ENCODE measurements at places on chromosomes 1 and 21. TPM values are rescaled to one million over a fixed set of nuclear protein-coding genes. Genes with fewer than 3 reads are reported as not detected.

DNA sequence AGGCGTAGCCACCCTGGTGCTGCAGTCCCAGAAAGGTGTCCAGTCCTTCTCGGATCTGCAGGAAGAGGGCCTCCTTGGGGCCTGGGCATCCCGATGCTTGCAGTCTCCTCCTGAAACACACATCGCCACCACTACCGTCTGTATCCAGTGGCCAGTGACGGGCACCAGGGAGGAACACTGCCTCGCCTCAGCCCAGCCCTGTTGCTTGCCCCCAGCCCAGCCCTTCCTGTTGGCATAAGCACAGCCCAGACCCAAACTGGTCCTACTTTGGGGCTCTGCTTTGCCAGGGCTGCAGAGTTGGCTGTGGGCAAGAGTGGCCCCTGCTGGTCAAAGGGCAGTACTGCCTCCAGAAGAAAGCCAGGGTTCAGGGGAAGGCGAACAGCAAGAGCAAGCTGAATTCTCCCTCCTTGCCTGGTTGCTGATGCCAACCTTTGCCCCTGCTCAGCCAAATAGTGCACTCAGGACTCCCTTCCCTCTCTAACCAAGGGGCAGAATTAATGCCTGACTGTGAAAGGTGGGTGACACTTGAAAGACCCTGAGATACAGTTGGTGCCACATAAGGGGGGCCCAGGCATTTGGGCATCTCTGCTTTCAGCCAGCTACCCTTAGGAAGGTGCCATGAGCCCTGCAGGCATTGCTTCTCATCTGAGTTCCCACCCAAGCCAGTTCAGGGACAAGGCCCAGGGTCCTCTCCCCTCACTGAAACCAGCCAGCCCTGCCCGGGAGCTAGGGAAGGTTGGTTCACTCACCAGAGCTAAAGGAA is 11.1 kb upstream of the ARHGEF2 start:
- H3K4me3 ChIP-seq = peak overlapping the region; percentile 42
- no peaks in the 10 kb centered on the region for H3K27me3 ChIP-seq
- H3K4me1 ChIP-seq = peaks cover 37% of the 10 kb centered on the region
- peak overlapping the region; percentile 14 for H3K27ac ChIP-seq
- H3K36me3 ChIP-seq = no peaks in the 10 kb centered on the region

DNA sequence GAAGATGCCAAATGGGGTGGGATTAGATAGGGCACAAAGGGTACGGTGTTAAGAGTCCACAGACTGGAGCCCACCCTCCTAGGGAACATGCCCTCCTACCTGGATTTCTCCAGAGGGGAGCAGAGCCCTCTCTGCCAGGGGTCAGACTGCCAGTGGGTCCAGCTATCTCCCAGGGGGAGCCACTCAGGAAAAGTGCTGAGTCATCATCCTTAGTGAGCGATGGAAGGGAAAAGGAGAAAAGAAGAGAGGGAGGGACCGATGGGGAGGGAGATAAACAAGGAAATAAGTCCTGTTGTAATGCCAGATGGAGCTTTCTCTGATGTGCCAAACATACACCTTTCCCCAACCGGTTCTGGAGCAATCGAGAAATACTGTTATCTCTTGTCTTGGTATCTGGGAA is 30.4 kb upstream of the CYP4B1 start:
- H3K27me3 ChIP-seq = no peaks in the 10 kb centered on the region
- H3K4me3 ChIP-seq = no peak overlapping the region
- peaks cover 8% of the 10 kb centered on the region for H3K4me1 ChIP-seq

- DNase-seq = no peak
- H3K4me1 ChIP-seq = no peaks in the 10 kb centered on the region
- no peaks in the 10 kb centered on the region for H3K36me3 ChIP-seq
- no peak overlapping the region for H3K27ac ChIP-seq
- H3K27me3 ChIP-seq = no peaks in the 10 kb centered on the region
These were observed 16.9 kb downstream of the MTF2 start for GRCh38 chr1:93095804-93096585.

- DNase-seq = peak; percentile 95
- peak overlapping the region; percentile 51 for H3K4me3 ChIP-seq
- H3K36me3 ChIP-seq = peaks cover 9% of the 10 kb centered on the region
- H3K27ac ChIP-seq = peak overlapping the region; percentile 64
- peaks cover 16% of the 10 kb centered on the region for H3K4me1 ChIP-seq
- no peaks in the 10 kb centered on the region for H3K27me3 ChIP-seq
These were observed 19.7 kb downstream of the MFAP2 start for GRCh38 chr1:16960560-16961296.

DNA sequence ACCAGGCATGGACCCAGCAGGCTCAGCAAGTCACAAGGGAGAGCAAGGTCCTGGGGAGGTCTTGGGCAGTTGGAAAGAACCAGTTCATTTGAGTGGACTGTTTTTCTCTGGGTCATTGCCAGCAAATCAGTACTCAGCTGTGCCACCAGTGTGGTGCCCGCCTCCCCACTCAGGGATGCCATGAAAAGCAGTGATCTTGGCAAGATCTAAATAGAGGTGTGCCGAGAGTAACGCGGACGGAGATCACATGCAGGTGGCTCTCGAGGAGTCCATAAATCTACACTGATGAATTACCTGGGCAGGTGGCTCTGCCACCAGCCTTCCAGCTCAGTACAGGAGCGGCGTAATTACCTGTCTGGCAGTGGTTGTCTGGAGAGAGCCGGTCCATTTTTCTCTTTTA is 642.2 kb downstream of the PTPRU start:
- no peaks in the 10 kb centered on the region for H3K36me3 ChIP-seq
- no peaks in the 10 kb centered on the region for H3K4me1 ChIP-seq
- no peak overlapping the region for H3K4me3 ChIP-seq

DNA sequence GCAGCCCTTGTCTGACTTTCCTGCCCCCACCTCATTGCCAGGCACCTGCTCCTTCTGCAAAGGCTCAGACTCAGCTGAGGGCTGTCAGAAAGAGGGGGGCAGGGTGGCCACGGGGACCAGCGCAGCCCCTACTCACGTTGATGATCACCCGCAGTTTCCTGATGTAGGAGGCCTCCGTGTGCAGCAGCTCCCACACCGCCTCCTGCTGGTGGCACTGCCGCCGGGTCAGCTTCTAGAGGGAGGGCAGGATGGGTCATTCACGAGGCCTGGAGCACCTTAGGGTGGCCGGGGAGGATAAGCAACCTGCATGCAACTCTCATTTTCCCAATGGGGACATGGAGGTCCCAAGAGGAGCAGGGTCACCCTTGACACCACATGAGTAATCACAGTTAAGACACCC is 6.4 kb upstream of the TNFRSF25 start:
- H3K4me3 ChIP-seq = no peak overlapping the region
- H3K27ac ChIP-seq = peak overlapping the region; percentile 58
- peaks cover 7% of the 10 kb centered on the region for H3K4me1 ChIP-seq

DNA sequence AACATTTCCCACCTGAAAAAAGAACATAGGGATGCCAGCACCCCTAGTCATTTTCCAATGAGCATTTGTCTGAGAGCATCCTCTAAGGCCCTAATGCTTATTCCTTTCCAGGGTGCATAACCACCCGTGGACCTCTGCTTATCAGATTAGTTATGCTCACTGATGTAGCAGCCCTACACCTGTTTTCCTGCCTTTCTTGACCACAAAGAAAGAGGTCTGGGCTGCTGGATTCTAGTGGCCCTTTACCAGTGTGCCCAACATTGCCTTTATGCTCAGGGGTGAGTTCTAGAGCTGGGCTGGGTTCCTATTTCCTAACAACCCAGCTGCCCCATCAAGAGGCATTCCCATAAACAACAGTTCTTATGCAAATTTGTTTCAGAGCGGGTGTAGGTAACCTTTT is 20.3 kb upstream of the PM20D1 start:
- no peaks in the 10 kb centered on the region for H3K4me1 ChIP-seq
- H3K36me3 ChIP-seq = no peaks in the 10 kb centered on the region
- DNase-seq = no peak
- H3K4me3 ChIP-seq = no peak overlapping the region
- no peak overlapping the region for H3K27ac ChIP-seq
- no peaks in the 10 kb centered on the region for H3K27me3 ChIP-seq

- H3K27me3 ChIP-seq = peaks cover 7% of the 10 kb centered on the region
- H3K36me3 ChIP-seq = no peaks in the 10 kb centered on the region
- peak overlapping the region; percentile 58 for H3K27ac ChIP-seq
- peaks cover 4% of the 10 kb centered on the region for H3K4me1 ChIP-seq
These were observed 65.2 kb upstream of the VAMP3 start for GRCh38 chr1:7705908-7706216.

GRCh38 chr1:20446796-20447195 is 39.2 kb downstream of the CAMK2N1 start:
- no peaks in the 10 kb centered on the region for H3K4me1 ChIP-seq
- no peaks in the 10 kb centered on the region for H3K36me3 ChIP-seq
- H3K27me3 ChIP-seq = peaks cover 17% of the 10 kb centered on the region

DNA sequence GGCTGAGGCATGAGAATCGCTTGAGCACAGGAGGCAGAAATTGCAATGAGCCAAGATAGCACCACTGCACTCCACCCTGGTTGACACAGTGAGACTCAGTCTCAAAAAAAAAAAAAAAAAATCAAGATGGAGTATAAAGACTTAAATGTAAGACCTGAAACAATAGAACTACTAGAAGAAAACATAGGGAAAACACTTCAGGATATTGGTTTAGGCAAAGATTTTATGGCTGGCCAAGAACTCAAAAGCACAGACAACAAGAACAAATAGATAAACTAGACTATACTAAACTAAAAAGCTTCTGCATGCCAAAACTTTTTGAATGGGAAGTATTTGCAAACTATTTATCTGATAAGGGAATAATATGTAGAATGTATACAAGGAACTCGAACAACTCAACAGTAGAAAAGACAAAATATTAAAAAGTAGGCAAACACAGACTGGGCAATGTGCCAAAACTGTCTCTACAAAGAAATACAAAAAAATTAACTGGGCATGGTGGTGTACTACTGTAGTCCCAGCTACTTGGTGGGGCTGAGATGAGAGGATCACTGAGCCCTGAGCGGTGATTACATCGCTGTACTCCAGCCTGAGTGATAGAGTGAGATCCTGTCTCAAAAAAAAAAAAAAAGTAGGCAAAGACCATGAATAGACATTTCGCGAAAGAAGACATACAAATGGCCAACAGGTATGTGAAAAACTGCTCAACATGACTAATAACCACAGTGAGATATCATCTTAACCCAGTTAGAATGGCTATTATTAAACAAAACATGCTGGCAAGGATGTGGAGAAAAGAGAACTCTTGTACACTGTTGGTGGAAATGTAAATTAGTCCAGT is 25.3 kb downstream of the DTL start:
- no peak overlapping the region for H3K27ac ChIP-seq
- no peaks in the 10 kb centered on the region for H3K27me3 ChIP-seq
- H3K36me3 ChIP-seq = no peaks in the 10 kb centered on the region

DNA sequence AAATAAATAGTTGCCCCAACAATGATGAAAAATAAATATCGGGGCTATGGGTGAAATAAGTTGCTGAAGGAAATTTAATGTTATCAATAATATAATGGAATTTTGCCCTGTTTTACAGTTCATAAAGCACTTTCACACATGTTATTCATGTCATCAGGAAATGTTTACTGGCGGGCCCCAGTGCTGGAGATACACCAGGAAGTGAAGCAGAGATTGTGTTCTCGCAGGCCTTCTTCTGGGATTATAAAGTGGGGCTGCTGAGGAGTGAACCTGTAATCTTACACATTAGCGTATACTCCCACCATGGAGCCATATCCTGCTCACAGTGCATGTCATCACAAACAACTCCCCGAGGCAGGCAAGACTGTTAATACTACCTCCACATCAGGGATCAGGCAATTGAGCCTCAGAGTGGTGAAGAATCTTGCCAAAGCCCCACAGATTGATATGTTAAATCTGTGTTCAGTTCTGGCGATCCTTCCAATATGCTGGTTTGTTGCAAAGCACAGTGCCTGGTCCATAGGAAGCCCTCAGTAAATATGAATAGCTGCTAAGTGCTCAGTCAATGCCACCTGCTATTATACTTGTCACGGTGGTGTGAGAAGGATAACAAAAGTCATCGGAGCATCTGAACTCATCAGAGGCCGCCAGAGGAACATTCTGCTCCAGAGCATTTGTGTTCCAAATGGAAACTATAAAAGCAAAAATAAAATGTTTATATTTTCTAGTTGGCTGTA is 104.4 kb upstream of the UBE2U start:
- no peaks in the 10 kb centered on the region for H3K4me1 ChIP-seq
- no peak for DNase-seq
- H3K4me3 ChIP-seq = no peak overlapping the region

- no peaks in the 10 kb centered on the region for H3K36me3 ChIP-seq
- H3K4me3 ChIP-seq = no peak overlapping the region
- DNase-seq = no peak
- H3K27ac ChIP-seq = no peak overlapping the region
- H3K4me1 ChIP-seq = no peaks in the 10 kb centered on the region
These were observed 16.0 kb downstream of the KRTAP19-8 start for GRCh38 chr21:31022306-31022705.

- no peak for DNase-seq
- no peaks in the 10 kb centered on the region for H3K27me3 ChIP-seq
- H3K4me1 ChIP-seq = peaks cover 32% of the 10 kb centered on the region
- no peak overlapping the region for H3K27ac ChIP-seq
- H3K36me3 ChIP-seq = peaks cover 41% of the 10 kb centered on the region
These were observed 13.8 kb downstream of the UBE4B start for GRCh38 chr1:10046356-10047085.

DNA sequence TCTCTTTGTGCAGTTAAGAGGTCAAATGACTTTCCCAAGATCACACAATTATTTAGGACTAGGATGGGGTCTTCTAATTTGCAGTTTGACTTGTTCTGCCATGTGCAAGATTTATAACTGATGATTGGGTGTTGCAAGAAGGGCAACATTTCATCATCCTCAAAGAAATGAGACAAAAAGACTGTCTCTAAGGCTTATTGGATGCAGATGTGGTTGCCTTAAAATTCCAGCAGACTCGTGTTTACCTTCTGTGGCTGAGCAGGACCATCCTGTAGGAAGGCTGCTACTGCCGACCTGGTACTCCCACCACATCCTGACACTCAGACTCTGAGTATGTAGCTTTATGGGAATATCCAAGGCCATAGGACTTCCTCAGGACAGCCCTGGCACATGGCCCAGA is 99.9 kb upstream of the SGIP1 start:
- H3K36me3 ChIP-seq = no peaks in the 10 kb centered on the region
- H3K27me3 ChIP-seq = no peaks in the 10 kb centered on the region
- H3K27ac ChIP-seq = no peak overlapping the region
- DNase-seq = no peak

- no peaks in the 10 kb centered on the region for H3K36me3 ChIP-seq
- no peak overlapping the region for H3K27ac ChIP-seq
- DNase-seq = no peak
- no peak overlapping the region for H3K4me3 ChIP-seq
- no peaks in the 10 kb centered on the region for H3K4me1 ChIP-seq
These were observed 6.5 kb upstream of the ATP1A2 start for GRCh38 chr1:160108888-160109662.

DNA sequence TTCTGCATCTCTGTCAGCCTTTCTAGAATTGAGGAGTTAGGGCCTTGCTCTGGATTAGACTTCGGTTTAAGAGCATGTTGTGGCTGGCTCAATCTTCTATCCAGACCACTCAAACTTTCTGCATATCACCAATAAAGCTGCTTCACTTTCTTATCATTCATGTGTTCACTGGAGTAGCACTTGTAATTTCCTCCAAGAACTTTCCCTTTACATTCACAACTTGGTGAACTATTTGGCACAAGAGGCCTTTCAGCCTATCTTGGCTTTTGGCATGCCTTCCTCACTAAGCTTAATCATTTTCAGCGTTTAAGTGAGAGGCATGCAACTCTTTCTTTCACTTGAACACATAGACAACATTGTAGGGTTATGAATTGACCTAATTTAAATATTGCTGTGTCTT is 3.6 kb upstream of the HORMAD1 start:
- no peak overlapping the region for H3K27ac ChIP-seq
- no peaks in the 10 kb centered on the region for H3K27me3 ChIP-seq
- no peak for DNase-seq

The HES3 gene
- total RNA-seq = not detected

The ARHGAP30 gene
- total RNA-seq = 63.7 TPM

The TEX38 gene
- not detected for total RNA-seq

The APOBEC4 gene
- total RNA-seq = 3.0 TPM

The NIBAN1 gene
- total RNA-seq = 44.8 TPM

The FAM72A gene
- total RNA-seq = 5.2 TPM

The GPA33 gene
- 3.6 TPM for total RNA-seq

Data from lower lobe of right lung (tissue), 2 donors.